Activated effector memory CD4-positive, alpha-beta T cell treated with anti-CD3 and anti-CD28 coated beads, Interleukin-2, amount 50 U/mL, for 16 hours (primary cell): ENCODE measurements at places on chromosomes 5 and 9.

GRCh38 chr5:1930501-1930879 is 47.8 kb upstream of the IRX4 start:
- DNase-seq, result no peak

DNA sequence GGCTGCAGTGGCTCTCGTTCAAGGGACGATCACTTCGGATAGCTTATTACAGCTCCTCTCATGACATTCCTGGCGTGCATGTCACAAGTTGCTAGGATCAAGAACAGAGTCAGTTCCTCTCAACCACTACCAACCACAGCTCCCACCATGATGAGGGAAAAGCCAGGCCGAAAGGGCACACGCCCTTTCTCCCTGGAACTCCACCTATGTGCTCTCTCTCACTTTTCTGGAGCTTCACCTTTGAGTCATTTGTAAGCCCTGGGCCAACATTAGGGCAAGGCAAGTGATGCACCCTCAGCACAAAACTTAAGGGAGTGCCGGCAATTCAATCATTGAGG is 1.6 kb downstream of the SPACA9 start:
- DNase-seq, result no peak

GRCh38 chr9:447230-448025 is 232.8 kb downstream of the DOCK8 start:
- DNase-seq, result peak; percentile 82

DNA sequence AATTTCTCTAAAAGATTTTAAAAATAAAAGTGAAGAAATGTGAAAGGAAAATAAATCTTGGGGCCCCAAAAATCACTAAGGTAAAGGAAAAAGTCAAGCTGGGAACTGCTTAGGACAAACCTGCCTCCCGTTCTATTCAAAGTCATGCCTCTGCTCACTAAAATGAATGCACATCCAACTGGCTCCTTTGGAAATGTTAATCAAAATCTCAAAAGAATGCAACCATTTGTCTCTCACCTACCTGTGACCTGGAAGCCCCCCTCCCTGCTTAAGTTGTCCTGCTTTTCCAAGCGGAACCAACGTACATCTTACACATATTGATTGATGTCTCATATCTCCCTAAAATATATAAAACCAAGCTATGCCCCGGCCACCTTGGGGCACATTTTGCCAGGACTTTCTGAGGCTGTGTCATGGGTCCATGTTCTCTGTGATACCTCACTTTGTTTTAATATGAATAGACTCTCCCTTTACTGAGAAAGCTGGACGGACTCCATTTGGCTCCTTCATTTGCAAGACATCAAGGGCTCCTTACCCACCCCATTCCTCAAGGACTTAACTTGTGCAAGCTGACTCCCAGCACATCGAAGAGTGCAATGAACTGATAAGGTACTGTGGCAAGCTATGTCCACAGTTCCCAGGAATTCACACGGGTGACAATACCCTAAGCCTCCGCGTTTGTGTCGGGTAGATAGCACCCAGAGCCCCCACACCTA is 164.3 kb downstream of the SMC2 start:
- no peak for DNase-seq

- no peak for DNase-seq
These were observed 147.9 kb downstream of the HSD17B3 start for GRCh38 chr9:96154081-96154480.

- DNase-seq, result no peak
These were observed 21.0 kb upstream of the UBLCP1 start for GRCh38 chr5:159241946-159242552.

DNA sequence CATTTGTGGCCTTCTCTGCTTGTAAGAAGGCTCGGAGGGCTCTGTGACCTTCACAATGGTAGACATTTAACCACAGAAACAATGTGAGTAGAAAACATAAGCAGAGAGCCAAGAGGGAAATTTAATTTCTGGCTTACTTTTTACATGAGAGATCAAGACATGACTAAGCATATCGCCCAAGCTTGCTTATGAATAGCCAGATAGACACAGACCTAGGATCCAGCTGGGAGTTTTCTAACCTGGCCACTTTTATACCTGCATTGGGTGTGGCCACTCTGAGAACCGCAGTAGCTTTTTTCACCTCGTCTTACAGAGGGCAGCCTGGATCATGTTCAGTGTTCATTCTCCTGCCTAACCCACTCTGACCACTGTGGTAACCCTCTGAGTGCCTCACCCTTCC is 244.9 kb upstream of the KCNN2 start:
- no peak for DNase-seq

DNA sequence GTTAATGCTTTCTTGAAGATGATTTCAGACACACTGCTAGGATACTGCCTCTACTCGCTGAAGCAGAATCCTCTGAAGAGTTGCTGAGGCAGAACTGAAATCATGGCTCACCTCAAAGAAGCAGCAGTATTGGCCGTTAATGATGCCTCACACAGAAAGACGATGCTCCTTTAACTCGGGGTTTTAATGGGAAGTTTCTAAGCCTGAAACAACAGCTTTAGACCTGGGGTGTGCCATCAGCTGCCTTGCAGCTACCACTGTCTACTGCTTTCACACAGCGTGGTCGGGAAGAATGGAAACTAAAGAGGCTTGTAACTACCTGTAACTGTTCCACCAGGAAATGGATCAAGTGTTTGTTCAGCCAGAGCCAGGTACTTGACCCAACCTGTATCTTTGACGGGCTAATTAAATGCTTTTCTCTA is at the start of gene CTXN3:
Gene CTXN3, plus strand, starts transcription at position 65 of the 422 bp plus-strand sequence. CDS start 8,440 bp downstream, outside the sequence.
- DNase-seq, result no peak

DNA sequence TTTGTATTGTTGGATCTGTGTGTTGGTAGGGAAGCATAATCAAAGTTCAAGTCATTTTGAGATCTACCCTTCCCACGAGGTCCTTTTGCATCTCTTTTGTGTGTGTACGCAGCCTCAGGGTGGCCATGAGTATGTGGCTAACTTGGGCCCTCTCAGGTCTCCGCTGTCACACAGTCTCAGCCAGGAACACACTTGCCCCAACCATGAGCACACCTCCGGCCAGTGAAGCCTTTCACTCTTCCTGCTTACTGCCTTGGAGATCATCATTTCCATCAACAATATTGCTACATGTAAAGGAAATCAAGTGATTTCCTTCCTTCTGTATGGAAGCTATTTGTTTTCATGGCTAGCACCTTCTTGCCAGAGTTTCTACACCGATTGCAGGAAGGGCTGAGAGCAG is 13.9 kb downstream of the ZNF346 start:
- DNase-seq, result peak; percentile 22

GRCh38 chr5:131957721-131958441 is 12.4 kb upstream of the MEIKIN start:
- no peak for DNase-seq

DNA sequence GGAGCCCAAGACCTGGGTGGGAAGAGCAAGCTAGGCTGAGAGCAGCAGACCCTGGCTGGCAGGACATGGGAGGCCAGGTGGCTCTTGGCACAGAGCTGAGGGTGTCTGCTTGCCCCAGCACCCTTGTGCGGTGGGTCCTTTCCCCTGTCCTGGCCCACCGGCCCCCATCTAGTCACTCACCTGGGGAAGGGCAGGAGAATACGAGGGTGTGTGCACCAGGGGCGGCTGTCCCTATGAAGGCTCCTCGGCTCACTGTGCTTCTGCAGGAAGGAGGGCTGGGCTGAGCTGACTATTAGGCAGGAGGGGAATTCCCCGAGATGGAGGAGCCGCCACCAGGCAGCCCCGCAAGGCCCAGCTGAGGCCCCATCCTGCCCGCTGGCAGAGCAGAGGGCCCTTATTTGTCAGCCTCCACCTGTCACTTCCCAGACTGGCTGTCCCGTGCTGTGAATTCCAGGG is 6.1 kb upstream of the TNIP1 start:
- peak; percentile 91 for DNase-seq

DNA sequence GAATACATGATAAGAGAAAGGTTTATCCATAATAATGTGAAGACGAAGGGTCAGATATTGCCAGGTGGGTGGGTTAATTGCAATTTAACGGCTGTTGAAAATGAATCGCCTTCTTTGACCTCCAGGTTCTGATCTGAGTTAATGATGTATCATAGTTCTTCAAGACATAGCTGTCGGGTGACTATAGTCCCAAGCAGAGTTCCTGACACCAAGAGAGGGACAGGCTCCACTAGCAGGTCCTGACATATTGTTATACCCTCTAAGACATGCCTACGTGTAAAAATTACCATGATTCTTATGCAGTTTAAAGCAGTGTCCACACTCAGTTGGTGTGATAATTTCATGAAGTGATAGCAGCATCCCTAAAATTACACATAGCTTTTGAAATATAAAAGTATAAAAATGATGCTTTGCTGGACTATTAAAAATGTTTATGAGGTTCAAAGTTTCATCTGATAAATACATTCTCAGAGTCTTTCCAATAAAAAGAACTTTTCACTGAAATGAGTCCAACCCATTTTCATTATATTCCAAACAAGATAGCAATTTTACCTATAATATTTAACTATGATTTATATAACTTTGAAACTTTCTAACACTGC is 53.0 kb downstream of the NTRK2 start:
- no peak for DNase-seq

GRCh38 chr9:127165116-127165515 is 42.7 kb upstream of the ANGPTL2 start:
- DNase-seq, result peak; percentile 56

GRCh38 chr5:104952876-104953275 is 1390.3 kb upstream of the NUDT12 start:
- DNase-seq, result no peak

DNA sequence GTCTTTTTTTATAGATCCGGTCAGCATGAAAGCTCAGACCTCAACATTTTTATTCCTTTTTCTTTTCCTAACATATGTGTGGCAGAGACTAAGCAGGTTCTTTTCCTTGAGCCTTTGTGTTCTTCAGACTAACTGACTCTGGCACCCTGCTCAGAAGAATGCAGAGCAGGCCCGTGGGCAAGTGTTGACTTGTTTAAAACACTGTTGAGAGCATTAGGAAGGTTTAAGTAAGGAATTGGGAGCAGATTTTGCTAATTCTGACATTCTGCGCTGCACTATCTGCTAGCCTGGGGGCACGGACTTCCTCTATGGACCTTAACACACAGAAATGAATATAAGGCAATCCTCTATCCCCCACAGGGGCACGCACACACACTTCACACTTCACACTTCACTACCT is 182.5 kb upstream of the PIK3R1 start:
- no peak for DNase-seq

DNA sequence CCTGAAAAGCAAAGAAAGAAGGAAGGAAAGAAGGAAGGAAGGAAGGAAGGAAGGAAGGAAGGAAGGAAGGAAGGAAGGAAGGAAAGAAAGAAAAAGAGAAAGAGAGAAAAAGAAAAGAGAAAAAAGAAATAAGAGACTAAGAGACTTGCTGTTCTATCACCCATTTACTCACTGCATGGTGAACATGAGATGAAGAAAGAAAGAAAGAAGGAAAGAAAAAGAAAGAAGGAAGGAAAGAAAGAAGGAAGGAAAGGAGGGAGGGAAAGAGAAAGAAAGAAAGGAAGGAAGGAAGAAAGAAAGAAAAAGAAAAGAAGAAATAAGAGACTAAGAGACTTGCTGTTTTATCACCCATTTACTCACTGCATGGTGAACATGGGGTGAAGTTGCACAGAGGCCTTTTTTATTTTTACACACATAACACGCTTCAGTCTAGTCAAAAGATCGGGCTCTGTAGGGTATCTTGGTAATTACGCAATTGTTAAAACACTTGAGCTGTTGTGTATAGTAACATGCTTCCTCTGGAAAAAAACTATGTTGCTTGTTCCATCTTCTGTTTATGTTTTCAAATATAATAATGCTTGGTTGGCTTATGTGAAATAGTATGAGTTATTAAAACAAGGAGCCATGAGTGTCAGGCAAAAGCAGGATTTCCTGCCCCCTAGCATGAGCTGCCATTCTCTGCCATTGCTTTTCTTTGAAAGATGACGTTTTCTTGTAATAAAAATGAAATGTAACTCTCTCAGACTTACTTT is 119.3 kb upstream of the ZNF608 start:
- no peak for DNase-seq

DNA sequence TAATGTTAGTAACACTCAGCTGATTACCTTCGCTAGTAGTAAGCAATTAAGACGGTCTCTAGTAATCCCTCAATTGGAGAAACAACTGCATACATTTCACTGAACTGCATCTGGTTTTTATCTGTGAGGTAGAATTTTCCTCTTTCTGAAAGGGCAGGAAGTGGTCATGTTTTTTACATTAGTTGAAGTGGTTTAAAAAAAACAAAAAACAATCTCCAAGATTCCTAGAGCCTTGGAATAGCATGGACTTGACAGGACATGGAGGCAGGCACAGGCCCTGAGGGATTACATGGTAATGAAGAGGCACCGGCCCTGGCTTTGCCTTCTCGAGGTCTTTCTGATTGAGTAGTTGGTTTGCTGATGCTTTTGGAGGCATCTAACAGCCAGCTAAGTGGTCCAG is 25.8 kb downstream of the THBS4 start:
- no peak for DNase-seq

GRCh38 chr5:122775550-122776542 is 966 bp downstream of the SNX2 start:
- DNase-seq, result no peak

DNA sequence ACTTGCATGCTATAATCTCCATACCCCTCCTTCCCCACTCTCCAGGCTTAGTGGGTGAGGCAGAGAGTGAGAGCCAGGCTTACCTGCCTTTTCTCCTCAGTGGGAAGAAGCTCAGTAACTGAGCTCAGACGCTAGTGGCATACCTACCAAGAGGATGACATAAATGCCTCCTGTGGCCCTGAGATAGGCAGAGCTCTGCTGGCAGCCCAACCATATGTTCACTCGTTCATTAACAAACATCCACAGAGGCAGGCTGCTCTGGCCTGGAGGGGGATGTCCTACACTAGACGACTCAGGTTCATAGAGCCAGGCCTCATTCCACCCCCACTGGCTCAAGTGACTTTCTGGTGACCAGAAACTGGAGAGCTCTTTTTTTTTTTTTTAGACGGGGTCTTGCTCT is 81.3 kb downstream of the THBS4 start:
- DNase-seq, result no peak

GRCh38 chr5:35561396-35561795 is 56.3 kb upstream of the SPEF2 start:
- DNase-seq, result no peak

- no peak for DNase-seq
These were observed 45.4 kb downstream of the RAB14 start for GRCh38 chr9:121156263-121156731.

DNA sequence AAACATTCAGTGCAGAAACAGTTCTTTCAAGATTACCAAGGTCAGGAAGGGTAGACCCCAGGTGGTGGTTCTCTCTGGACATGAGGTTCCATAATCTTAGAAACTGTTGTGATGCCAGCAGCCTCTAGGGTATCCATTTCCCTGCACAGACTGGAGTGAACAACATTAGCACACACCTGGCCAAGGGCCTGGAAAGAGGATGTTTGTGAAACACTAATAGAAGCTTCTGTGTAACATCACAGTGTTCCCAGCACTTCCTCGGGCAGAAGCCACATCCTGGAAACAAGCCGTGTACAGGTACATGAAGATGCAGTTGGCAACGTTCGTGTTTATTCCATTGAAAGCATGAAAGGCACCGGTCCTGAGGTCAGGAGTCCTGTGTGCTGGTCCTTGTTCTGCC is 598.2 kb upstream of the KLF4 start:
- DNase-seq, result no peak
